ENCODE measurements at places on chromosomes 3 and 15.

- no peak for DNase-seq
Measured at GRCh38 chr3:144308396-144308795, 336.8 kb downstream of the DIPK2A start.

DNA sequence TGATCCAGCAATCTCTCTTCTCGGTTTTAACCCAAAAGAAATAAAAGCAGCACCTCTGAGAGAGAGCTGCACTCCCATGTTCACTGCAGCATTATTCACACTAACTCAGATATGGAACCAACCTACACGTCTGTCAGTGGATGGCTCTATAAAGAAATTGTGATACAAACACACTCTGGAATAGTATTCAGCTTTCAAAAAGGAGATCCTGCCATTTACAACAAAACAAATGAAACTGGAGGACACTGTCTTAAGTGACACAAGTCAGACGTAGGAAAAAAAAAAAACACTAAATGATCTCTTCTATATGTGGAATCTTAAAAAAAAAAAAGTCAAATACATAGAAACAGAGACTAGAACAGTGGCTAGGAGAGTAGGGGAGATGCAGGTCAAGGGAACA lies 9.2 kb downstream of the HERC1 start:
- no peak for DNase-seq

DNA sequence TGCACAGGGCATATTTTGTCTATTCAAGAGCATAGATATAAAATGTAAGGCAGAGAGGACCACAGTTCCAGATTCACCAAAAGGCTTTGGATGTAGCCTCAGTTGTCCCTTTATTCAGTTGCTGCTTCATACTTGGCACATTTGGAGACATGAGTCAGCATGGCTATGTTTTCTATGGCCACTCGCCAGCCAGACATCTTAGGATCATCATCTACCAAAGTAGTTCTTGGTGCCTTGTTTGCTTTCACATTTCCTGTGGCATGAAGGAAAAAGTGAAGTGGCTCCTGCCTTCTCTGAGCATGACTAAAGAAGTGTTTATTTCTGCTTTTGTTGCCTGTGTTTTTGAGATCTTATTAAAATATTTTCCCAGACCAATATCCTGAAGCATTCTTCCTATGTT lies 7.2 kb downstream of the SUSD5 start:
- no peak for DNase-seq

- peak; percentile 35 for DNase-seq
Measured at GRCh38 chr3:75294124-75294523, 370.0 kb upstream of the FRG2C start.

GRCh38 chr3:151165226-151165625 lies 37.8 kb downstream of the GPR171 start:
- DNase-seq: no peak

DNA sequence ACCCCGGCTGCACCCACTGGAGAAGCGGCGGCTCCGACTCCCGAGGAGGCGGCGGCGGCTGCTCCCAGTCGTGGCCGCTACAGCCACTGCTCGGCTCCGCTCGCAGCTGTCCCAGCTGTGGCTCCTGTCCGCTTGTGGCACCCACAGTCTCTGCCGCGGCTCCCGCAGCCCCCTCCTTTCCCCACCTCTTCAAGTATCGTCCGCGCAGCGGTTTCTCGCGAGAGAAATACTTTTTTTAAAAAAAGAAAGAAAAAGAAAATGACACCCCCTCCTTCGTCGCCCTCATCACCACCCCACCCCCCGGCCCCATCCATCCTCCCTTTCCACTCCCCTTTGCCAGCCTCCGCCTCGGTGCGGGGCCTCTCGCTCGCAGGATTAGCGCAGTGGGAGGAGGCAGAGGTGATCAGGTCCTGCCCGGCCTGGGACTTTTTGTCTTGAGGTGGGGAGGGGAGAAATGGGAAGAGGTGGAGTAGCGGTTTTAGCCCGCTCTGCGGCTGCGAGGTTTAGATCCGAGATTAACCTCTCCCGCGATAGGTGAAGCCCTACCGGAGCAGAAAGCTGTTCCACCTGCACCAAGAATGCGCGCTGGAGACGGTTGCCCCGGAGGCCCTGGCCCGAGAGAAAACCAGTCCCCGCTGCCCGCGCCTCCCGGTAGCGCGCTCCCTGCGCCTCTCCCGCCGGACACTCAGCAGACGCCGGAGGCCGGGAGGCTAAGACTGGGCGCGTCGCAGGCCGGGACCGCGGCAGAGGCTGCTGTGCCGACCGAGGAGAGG lies at the start of gene FBN1:
Gene FBN1, minus strand, starts transcription at position 152 of the 773 bp plus-strand sequence. CDS start 940 bp downstream, outside the sequence.
- DNase-seq: peak; percentile 58

GRCh38 chr3:188839187-188839695 lies 332.5 kb upstream of the TPRG1 start:
- no peak for DNase-seq

- peak; percentile 23 for DNase-seq
Measured at GRCh38 chr3:142022381-142022780, 127.0 kb downstream of the TFDP2 start.

DNA sequence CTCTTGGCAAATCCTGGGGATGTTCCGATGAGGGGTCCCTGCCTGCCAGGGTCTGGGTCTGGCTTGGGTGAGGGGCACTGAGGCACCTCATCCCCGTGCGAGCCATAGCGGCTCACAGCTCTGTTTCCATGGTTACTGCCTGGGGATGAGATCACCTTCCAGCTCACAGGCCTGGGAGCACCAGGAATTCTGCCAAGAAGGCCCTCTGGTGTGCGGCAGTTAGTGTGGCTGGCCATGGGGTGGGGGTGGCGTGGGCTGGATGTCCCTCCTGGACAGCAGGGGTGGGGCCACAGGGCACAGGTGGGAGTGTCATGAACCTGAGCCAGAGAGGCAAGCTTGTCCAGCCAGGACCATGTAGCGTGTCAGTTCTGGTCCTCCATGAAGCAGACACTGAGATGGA lies 22.1 kb upstream of the PRR23E start:
- peak; percentile 88 for DNase-seq

- no peak for DNase-seq
Measured at GRCh38 chr3:159458010-159458409, 530.6 kb upstream of the IL12A start.

DNA sequence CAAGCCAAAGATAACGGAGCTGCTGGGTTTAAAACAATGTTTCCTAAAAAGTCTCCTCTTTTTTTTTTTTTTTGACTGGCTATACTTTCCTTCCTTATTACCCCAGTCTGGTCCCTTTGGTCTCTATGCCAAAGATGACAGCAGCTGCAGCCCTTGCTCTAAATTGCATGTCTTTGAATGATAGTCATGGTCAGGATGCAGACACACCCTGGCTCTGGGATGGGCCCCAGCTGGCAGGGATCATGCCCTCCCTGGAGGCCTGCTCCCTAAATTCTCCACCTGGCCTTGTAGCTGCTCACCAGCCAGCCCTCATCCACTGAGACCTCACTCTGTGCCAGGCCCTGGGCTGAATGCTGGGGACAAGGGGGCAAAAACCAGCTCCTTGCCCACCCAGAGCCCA lies 95.8 kb downstream of the MESD start:
- DNase-seq: no peak

- no peak for DNase-seq
Measured at GRCh38 chr3:4856564-4856963, 122.7 kb upstream of the BHLHE40 start.

- DNase-seq: no peak
Measured at GRCh38 chr3:122621112-122621511, 43.7 kb downstream of the PARP15 start.

DNA sequence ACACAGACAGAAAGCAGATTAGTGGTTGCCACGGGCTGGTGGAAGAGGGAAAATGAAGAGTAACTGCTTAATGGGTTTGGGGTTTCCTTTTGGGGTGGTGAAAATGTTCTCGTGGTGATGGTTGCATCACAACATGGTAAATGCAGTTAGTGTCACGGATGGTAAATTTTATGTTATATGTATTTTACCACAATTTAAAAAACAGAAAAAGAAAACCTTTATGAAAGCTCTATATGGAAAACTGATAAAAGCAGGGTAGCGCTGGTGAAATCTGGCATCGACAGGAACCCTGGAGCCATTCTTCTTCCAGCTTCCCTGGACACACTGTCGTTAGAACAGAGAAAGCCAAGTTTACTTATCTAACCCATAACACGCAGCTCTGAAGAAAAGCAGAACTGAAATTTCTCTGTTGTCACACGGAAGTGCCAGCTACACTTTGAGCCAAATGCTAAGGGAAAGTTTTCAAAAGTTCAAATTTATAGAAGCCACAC lies 287.7 kb upstream of the NR2F2 start:
- no peak for DNase-seq

GRCh38 chr3:139893267-139893962 lies 41.6 kb upstream of the CLSTN2 start:
- DNase-seq: no peak

DNA sequence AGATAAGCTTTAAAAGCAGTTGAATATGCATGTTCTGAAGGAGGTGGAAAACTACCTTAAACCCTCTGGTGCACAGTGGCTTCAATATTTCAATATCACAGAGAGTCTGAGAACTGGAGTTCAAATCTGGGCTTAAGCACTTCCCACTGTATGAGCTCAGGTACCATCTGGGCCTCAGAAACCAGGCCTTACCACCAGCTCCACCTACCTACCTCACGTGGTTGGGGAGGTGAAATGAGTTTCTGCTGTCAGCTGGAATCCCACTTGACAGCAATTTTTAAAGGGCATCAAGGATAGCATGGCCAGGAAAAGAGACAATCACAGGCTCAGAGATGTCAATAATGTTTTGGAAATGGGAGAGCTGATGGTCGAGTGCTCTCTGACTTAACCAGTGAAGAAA lies 5.0 kb downstream of the CHCHD4 start:
- no peak for DNase-seq

DNA sequence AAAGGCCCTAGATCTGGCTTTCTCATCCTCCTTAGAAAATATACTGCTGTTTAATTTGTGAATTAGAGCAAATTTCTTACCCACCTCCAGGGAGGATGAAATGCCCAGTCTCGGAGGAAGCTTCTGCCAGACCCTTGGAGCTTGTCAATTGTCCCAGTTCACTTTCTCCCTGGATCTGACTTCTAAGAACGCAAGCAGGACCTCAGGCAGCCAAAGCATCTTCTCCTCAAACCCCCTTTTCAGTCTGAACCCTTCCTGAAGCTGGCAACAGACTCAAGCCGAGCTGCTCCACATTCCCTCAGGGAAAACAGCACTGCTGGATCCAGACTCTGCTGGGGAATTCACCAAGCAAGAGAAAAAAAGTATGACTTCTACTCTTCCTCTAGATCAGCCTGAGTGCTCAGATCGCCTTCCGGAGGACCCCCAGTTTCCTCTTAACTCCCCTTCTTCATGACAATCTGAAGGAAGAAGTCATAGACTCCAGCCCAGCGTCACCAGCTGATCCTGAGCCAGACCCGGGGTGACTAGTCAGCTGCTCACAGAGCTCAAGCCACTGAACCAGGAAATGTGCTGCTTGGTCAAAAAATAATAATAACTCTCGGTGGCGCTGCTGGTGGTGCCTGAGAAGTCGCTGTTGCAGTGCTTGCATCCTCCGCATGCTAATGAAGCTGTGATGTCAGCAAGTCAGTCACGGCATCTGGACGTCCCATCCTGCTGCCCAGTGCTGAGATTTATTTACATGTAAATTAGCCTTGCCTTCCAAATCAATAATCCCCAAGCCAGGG lies at the start of gene PRICKLE2:
Gene PRICKLE2, minus strand, starts transcription at position 641 of the 785 bp plus-strand sequence. CDS start 26,539 bp downstream, outside the sequence.
- peak; percentile 61 for DNase-seq

DNA sequence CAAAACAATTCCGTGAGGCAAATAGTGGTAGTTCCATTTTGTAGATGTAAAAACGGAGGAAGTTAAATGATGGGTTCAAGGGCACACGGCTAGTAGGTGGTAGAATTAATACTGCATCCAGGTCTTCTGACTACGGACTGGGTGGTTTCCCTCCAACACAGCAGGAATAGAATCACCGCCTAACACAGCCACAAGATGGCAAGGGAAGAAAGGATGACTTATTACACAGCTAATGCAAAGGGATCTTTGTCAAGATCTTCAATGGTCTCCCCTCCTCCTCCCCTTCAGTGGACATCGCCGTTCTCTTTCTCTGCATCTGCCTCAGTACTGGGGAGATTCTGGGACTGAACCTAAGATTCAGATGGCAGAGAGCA lies 524 bp upstream of the TOPBP1 start:
- DNase-seq: no peak

- peak; percentile 13 for DNase-seq
Measured at GRCh38 chr15:85592148-85592547, 202.6 kb downstream of the KLHL25 start.

- no peak for DNase-seq
Measured at GRCh38 chr3:109191421-109191820, 54.9 kb downstream of the C3orf85 start.

GRCh38 chr3:102761766-102762165 lies 327.0 kb downstream of the ZPLD1 start:
- DNase-seq: no peak

GRCh38 chr3:100149130-100149529 lies 34.8 kb upstream of the FILIP1L start:
- DNase-seq: no peak

DNA sequence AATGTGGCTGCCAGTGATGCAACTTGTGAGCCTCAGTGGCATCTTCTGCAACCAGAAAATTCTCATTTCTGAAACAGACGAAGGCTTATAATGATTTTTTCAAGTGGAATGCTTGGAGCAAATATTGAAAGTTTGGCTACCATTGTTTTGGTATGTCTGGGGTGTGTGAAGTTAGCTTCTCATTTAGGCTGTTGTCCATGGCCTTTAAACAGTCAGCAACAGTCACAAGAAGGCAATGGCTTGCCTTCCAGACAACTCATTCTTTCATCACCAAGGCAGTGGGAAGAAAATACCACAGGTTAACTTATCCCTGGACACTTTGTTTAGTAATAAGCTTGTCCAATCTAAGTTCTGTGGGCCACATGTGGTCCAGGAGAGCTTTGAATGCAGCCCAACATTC lies 4.7 kb upstream of the BNC1 start:
- no peak for DNase-seq

Measured in BE2C (cell line).